ENCODE measurements at places on chromosomes 16 and 17. TPM values are rescaled to one million over a fixed set of nuclear protein-coding genes. Genes with fewer than 3 reads are reported as not detected.

DNA sequence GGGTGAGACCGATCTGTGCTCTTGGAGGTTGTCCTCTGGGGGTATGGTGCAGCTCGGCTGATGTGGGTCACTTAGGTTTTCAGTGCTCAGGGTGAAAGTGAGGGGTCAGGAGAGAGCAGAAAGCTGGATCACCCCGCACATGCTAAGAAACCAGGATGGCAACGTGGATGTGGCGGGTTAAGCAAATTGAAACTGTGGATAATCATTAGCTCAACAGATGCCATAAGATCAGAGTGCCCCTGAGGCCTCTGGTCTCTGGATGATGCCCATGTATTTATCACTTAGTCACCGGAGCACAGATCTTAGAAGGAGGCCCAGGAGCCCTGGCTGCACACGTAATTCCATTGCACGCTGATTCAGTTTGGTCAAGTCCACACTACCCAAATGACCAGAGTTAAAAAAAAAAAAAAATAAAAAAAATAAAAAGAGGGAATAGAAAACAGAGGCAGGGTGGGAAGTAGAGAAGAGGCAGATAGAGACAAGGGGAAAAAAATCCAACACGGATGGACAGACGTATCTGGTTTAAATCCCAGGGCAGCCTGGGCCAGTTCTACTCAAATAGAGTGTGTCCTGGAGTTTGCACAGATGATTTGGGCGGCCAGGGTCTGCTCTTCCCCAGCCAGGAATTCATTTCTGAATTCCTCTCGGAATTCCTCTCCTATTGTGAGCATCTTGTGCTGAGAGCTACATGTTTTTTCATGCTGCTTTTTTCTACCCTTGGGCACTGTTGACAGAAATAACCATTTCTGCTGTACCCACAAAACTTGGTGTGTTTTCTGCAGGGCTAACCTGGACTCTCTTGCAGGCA is 378.3 kb downstream of the CPPED1 start:
- no peak overlapping the region for H3K27ac ChIP-seq
- no peak for DNase-seq
- peaks cover 3% of the 10 kb centered on the region for H3K4me1 ChIP-seq
- no peak overlapping the region for H3K4me3 ChIP-seq
- no peaks in the 10 kb centered on the region for H3K36me3 ChIP-seq

PRSS33 gene
- not detected for total RNA-seq

TBC1D3H gene
- not detected for total RNA-seq

DNA sequence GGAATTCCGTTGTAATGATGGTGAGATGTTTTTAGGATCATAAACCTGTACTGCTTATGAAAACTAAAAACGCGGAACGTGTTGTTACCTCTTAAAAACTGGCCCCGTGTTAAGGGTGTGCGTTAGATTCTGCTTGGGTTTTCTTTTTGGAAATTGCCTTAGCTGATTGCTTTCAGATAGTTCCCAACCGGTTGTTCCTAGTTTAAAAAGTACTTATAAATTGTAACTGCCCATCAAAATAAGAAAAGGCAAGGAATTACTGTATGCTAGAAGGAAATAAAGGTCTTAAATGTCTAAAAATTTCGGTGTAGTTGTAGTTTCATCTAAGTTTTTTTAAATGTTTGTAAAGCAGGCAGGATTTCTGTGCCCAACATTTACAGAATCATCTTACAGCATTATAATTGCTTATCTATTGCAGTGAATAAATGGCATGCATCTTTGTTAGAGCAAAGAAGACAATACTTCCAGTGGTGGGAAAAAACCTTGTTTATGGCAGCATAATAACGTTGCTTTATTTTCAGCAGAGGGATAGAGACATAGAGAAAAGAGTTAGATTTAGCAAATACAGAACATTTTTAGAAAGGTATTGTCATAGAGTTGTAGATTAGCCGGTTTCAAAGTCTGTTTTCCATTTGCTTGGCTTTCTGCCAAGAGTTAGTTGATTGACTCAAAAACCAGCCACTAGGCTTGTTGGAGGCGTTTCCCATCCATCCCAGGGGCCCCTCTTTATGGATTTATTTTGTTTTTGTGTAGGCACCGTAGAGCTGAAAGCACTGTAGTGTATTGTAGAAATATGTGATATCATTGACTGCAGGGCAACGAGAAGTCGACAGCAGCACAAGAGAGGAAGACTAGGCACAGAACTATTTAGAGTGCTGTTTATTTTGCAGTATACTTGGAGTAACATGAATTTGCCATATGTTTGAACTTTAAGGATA is 1.7 kb downstream of the PPM1D start:
- H3K4me3 ChIP-seq: peak overlapping the region; percentile 89
- H3K27ac ChIP-seq: peak overlapping the region; percentile 93
- peak; percentile 53 for DNase-seq
- no peaks in the 10 kb centered on the region for H3K36me3 ChIP-seq
- no peaks in the 10 kb centered on the region for H3K27me3 ChIP-seq

GRCh38 chr17:82897514-82898249 is 57.9 kb upstream of the ZNF750 start:
- H3K4me1 ChIP-seq: peaks cover 6% of the 10 kb centered on the region
- no peak overlapping the region for H3K4me3 ChIP-seq
- no peak overlapping the region for H3K27ac ChIP-seq
- DNase-seq: no peak

DNA sequence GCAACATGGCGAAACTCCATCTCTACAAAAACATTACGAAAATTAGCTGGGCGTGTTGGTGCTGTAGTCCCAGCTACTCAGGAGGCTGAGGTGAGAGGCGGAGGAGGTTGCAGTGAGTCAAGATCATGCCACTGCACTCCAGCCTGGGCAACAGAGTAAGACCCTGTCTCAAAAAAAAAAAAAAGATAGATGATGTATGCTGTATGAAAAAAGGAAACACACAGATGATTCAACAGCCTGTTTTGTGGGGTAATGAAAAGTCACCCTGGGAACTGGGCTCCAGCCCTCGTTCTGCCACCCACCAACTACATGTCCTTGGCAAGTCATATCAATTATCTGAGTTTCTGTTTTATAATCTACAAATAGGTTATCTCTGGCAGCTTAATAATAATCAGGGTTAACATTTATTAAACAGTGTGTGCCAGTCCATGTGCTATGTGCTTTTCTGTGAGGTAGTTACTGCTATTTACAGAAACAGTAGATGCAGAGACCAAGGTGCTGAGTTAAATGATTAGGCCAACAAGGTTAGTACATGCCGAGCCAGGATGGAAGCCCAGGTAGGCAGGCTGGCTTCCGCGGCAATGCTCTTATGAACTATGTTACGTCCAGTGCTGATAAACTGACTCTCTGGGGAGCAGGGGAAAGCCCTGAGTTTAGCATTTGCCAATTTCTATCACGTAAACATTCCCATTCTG is 1.1 kb downstream of the G6PC1 start:
- DNase-seq: no peak
- no peaks in the 10 kb centered on the region for H3K36me3 ChIP-seq
- no peak overlapping the region for H3K27ac ChIP-seq
- no peaks in the 10 kb centered on the region for H3K4me1 ChIP-seq
- no peak overlapping the region for H3K4me3 ChIP-seq

IRX5 gene
- 0.57 TPM for total RNA-seq

KRTAP4-5 gene
- total RNA-seq: not detected

DNA sequence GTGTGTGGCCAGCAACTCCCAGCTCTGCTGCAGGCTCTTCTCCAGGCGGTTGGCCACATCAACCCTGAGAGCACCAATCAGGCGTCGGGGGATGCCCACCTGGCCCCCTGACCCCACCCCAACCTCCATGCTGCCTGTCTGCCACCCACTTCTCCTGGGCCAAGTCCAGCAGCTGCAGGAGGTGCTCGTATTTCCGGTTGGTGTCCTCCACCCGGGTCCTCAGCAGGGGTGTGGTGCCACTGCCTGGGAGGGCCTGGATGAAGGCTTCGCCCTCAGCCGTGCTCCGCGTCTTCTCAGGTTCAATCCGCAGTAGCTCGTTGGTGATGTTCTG is 44.6 kb downstream of the UBN1 start:
- peaks cover 11% of the 10 kb centered on the region for H3K4me1 ChIP-seq
- no peaks in the 10 kb centered on the region for H3K27me3 ChIP-seq
- H3K27ac ChIP-seq: no peak overlapping the region
- no peak for DNase-seq

- peaks cover 3% of the 10 kb centered on the region for H3K27me3 ChIP-seq
- H3K4me1 ChIP-seq: no peaks in the 10 kb centered on the region
Observed at GRCh38 chr16:85917959-85918358, 19.0 kb downstream of the IRF8 start.

- no peak for DNase-seq
- H3K4me1 ChIP-seq: peaks cover 25% of the 10 kb centered on the region
- peak overlapping the region; percentile 66 for H3K27ac ChIP-seq
- peak overlapping the region; percentile 15 for H3K4me3 ChIP-seq
- H3K27me3 ChIP-seq: no peaks in the 10 kb centered on the region
- H3K36me3 ChIP-seq: no peaks in the 10 kb centered on the region
Observed at GRCh38 chr17:5583426-5584382, 605 bp downstream of the NLRP1 start.

KRTAP1-5 gene
- not detected for total RNA-seq

PLEKHG4 gene
- 2.4 TPM for total RNA-seq

GRCh38 chr16:82792693-82793092 is 165.9 kb downstream of the CDH13 start:
- DNase-seq: no peak
- no peaks in the 10 kb centered on the region for H3K36me3 ChIP-seq
- no peaks in the 10 kb centered on the region for H3K4me1 ChIP-seq

DNA sequence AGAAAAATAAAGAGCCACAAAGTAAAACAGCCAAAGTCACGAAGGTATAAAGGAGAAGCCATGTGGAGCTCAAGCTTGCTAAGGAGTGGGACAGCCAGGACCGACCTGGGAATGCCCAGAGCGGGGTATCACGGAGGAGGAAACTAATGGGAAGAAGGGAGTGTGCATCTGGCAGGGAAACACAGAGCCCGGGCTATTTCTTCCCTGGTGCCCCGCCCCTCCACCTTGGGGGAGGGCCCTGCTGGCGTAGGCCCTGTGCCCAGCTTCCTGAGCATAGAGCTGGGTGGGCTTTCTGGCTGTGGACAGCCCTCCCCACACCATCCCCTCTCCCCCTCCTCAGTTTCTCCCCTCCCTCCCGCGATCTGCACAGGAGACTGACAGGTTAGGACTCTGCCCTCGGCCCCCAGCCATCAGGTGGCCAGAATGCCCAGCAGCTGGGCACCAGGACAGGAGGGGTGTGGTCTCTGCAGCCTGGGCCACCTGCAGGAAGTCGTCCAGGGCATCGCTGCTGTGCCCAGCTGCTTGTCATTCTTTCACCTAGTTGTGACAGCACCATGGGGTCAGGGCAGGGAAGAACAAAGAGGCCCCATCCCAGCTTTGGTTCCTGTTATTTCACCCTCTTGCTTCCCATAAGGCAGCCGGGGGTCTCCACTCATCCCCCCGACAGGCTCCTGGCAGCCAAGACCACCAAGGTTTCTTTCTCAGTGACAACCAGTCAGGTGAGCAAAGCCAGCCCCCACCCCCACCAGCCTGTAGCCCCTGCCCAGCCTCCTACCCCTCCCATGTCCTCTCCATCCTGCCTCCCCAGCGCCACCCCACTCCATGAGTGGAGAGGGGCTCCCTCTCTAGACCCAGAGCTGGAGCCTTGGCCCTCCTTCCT is 7.1 kb upstream of the DCAF7 start:
- no peak overlapping the region for H3K27ac ChIP-seq
- H3K4me3 ChIP-seq: no peak overlapping the region
- peaks cover 16% of the 10 kb centered on the region for H3K27me3 ChIP-seq
- DNase-seq: no peak
- H3K36me3 ChIP-seq: no peaks in the 10 kb centered on the region

HIGD1B gene
- total RNA-seq: not detected

GRCh38 chr16:86751076-86752030 is 173.0 kb downstream of the FOXL1 start:
- H3K27ac ChIP-seq: peak overlapping the region; percentile 74
- DNase-seq: peak; percentile 88
- H3K36me3 ChIP-seq: no peaks in the 10 kb centered on the region
- H3K27me3 ChIP-seq: no peaks in the 10 kb centered on the region

GRCh38 chr17:45667591-45668171 is 116.4 kb upstream of the CRHR1 start:
- DNase-seq: no peak
- no peaks in the 10 kb centered on the region for H3K36me3 ChIP-seq

DNA sequence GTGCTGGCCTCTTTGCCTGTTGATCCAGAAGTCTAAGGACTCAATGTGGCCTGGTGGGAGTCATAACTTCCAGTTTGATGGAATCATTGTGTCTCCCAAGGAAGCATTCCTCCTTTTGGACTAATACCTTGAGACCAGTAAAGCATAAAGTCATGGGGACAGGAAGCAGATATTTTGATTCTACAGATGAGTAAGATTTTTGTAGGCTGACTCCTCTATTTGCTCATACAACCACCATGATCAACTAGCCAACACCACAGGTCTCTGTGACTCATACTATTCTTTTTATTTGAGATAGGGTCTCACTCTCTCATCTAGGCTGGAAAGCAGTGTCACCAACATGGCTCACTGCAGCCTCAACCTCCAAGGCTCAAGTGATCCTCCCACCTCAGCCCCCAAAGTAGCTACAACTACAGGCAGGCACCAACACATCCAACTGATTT is 6.2 kb downstream of the MT2A start:
- H3K4me1 ChIP-seq: peaks cover 65% of the 10 kb centered on the region
- peak overlapping the region; percentile 66 for H3K27ac ChIP-seq
- H3K36me3 ChIP-seq: no peaks in the 10 kb centered on the region
- peak; percentile 94 for DNase-seq

DNA sequence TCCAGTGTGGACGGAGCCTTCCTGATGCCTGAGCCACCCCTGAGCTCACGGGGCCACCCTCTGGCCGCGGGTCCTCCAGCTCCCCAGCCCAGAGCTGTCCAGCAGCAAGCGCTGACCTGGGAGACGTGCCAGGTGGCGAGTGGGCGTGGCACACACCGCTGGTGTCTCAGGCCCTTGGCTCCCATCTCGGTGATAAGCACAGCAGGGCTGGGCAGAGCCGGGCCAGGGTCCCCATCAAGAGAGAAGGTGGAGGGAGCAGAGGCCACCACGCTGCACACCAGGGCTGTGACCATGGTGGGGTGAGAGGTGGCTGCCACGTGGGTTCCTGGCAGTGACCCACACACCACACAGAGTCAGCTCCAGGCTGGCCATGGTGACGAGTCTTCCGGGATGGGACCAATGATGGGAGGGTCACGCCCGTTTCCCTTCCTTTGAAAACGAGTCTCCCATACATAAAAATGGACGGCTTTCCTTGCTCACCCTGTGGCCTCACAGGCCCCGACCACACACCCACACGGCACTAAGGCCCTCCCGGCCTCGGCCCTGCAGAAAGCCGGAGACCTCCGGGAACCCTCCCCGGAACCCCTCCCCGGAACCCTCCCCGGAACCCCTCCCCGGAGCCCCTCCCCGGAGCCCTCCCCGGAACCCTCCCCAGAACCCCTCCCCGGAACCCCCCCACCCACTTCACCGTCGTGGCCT is 16.8 kb downstream of the UTS2R start:
- H3K27ac ChIP-seq: no peak overlapping the region
- H3K27me3 ChIP-seq: peaks cover 7% of the 10 kb centered on the region
- peak; percentile 7 for DNase-seq
- no peaks in the 10 kb centered on the region for H3K36me3 ChIP-seq

- no peak overlapping the region for H3K4me3 ChIP-seq
- no peaks in the 10 kb centered on the region for H3K4me1 ChIP-seq
- DNase-seq: no peak
Observed at GRCh38 chr17:11330006-11330405, 89.0 kb downstream of the SHISA6 start.

TMC7 gene
- 4.7 TPM for total RNA-seq

PIMREG gene
- 1.1 TPM for total RNA-seq

ODAD4 gene
- total RNA-seq: 1.1 TPM

Measured in astrocyte (in vitro differentiated cells and primary cell).